Muscle of arm (tissue), 14 donors: ENCODE measurements at places on chromosomes 7 and 10. TPM values are rescaled to one million over a fixed set of nuclear protein-coding genes. Genes with fewer than 3 reads are reported as not detected.

Gene HHEX
- 11.2 TPM for polyA plus RNA-seq

Gene NPFFR1
- polyA plus RNA-seq, result 0.04 TPM

DNA sequence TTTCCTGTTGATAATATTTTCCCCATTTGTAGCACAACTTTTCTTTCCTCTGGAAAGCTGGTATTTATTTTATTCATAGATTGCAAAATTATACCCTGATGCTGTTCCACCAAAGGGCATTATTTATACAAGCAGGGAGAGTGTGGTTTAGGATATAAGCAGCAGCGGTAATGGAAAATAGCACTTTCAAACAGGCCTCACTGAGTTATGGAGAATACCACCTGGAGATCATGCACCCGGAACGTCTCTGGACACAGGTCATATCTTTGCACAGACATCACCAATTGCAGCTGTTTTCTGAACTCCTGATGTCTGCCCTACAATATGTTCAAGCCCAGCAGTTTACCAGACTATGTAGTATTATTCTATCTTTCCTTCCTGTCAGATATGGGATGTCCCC lies 2.0 kb upstream of the CALD1 start:
- no peak for DNase-seq

GRCh38 chr10:76347832-76348231 lies 916.4 kb downstream of the LRMDA start:
- DNase-seq, result no peak
